Activated CD8-positive, alpha-beta T cell treated with anti-CD3 and anti-CD28 coated beads for 36 hours (primary cell): ENCODE measurements at places on chromosomes 6 and 20.

GRCh38 chr6:52536424-52536916, 40.4 kb downstream of the TRAM2 start:
- no peaks in the 10 kb centered on the region for H3K27me3 ChIP-seq
- H3K36me3 ChIP-seq: peaks cover 5% of the 10 kb centered on the region
- peaks cover 37% of the 10 kb centered on the region for H3K4me1 ChIP-seq

- no peak overlapping the region for H3K27ac ChIP-seq
- H3K4me3 ChIP-seq: no peak overlapping the region
- no peaks in the 10 kb centered on the region for H3K36me3 ChIP-seq
- peaks cover 3% of the 10 kb centered on the region for H3K4me1 ChIP-seq
Observed at GRCh38 chr20:45920462-45921336, 8.7 kb upstream of the PLTP start.

DNA sequence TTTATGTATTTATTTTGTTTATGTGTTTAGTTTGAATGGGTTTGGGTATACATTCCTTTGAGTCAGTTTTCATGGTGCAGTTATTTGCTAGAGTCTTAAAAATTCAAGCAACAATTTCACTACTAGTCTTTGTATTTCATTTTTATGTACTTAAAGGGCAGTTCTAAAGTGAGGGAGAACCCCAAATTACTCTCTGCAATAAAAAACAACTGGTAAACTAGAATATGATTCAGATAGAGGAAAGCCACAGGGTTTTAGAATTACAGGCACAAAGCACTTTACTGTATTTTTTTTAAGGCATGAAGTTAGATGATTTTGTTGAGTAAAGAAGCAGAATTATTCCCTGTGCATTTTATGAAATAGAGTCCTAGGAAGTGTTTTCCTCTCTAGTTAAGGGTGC, 183.3 kb downstream of the ARID1B start:
- no peak overlapping the region for H3K27ac ChIP-seq
- DNase-seq: no peak
- no peaks in the 10 kb centered on the region for H3K27me3 ChIP-seq
- no peak overlapping the region for H3K4me3 ChIP-seq

DNA sequence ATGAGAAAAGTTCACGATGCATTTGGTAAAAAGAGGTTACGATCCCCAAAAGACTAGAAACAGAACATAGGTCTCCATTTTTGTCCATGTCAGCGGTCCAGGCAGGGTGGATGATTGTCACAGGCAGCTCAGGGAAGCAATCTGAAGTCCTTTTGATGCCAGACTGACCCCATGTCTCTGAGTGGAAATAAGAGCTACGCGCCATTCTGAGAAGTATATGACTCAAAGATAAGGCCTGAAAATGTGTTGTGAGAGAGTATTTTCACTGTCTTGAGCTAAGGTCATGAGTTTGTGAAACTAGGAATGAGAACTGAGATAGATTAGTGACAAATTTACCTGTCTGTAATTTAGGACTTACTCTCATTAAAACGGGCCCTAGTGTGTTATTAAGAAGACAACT, 69.5 kb downstream of the LYRM4 start:
- H3K4me3 ChIP-seq: no peak overlapping the region
- DNase-seq: no peak
- no peaks in the 10 kb centered on the region for H3K4me1 ChIP-seq
- no peak overlapping the region for H3K27ac ChIP-seq

DNA sequence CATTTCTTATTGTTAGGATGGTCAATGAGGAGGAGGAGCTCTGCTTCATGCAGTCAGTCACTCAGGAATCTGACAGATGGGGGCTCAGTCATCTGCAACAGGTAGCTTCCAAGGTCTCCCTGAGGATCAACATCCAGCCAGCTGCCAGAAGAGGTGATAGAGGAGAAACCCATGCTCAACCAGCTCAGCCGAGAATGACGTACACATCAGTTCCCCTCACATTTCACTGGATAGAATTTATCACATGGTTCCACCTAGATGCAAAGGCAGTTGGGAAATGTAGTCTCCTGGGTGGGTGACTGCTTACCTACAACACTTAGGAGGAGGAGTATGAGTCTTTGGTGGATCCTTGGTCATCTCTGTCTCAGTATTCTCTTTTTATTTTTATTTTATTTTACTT, 144.5 kb downstream of the CEBPB start:
- no peaks in the 10 kb centered on the region for H3K36me3 ChIP-seq
- H3K4me1 ChIP-seq: peaks cover 30% of the 10 kb centered on the region
- peaks cover 10% of the 10 kb centered on the region for H3K27me3 ChIP-seq
- no peak overlapping the region for H3K4me3 ChIP-seq
- H3K27ac ChIP-seq: no peak overlapping the region

DNA sequence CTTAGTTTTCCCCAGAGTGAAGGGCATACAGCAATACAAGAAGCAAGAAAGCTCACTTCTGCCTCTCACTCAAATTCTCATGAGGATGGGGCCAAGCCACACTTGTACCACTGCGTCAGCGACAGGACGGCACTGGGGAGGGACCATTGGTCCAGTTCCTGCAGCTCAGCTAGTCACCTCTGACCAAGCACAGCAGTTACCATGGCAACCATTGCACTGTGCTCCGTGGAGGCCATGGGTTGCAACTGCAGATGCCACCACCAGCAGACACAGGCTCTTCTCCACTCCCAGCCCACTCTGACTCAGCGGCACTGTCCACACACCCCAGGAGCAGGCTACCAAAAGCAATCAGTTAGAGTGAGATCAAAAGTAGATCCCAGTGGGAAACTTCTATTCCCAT, 441.1 kb upstream of the ARID1B start:
- no peak for DNase-seq
- no peaks in the 10 kb centered on the region for H3K4me1 ChIP-seq
- H3K27ac ChIP-seq: no peak overlapping the region
- no peak overlapping the region for H3K4me3 ChIP-seq
- peaks cover 5% of the 10 kb centered on the region for H3K36me3 ChIP-seq

DNA sequence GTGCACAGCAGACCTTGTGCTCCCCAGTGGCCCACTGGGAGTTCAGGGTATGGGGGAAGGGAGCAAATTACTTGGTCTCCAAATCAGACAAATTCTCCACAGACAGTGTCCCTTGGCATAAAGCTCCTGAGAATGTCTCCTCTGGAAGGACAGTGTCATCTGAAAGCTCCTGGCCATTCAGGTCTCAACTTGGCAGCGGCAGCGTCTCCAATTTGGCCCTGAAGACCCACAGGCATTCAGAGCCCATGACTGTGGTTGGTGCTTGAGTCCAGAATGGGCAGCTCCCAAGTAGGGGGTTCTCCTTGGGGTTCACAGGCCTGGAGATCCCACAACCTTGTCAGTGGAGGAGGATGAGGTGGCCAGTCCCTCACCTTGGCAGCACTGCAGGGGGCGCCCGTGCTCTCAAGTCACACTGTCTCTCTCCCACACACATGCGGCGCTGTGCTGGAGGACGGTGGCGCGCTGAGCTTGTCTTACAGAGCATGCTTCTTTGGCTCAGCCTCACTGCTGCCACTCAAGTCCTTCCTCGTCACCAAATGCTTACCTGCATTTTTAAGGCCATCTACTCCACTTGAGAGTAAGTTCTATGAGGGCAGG, 20.7 kb downstream of the DYNLRB1 start:
- no peak overlapping the region for H3K4me3 ChIP-seq
- no peak overlapping the region for H3K27ac ChIP-seq
- no peaks in the 10 kb centered on the region for H3K27me3 ChIP-seq
- peaks cover 7% of the 10 kb centered on the region for H3K4me1 ChIP-seq
- H3K36me3 ChIP-seq: peaks cover 14% of the 10 kb centered on the region

GRCh38 chr6:8110725-8111124, 8.4 kb upstream of the EEF1E1 start:
- no peak overlapping the region for H3K4me3 ChIP-seq
- H3K27me3 ChIP-seq: peaks cover 25% of the 10 kb centered on the region
- no peaks in the 10 kb centered on the region for H3K4me1 ChIP-seq
- no peak overlapping the region for H3K27ac ChIP-seq
- H3K36me3 ChIP-seq: no peaks in the 10 kb centered on the region
- DNase-seq: no peak

DNA sequence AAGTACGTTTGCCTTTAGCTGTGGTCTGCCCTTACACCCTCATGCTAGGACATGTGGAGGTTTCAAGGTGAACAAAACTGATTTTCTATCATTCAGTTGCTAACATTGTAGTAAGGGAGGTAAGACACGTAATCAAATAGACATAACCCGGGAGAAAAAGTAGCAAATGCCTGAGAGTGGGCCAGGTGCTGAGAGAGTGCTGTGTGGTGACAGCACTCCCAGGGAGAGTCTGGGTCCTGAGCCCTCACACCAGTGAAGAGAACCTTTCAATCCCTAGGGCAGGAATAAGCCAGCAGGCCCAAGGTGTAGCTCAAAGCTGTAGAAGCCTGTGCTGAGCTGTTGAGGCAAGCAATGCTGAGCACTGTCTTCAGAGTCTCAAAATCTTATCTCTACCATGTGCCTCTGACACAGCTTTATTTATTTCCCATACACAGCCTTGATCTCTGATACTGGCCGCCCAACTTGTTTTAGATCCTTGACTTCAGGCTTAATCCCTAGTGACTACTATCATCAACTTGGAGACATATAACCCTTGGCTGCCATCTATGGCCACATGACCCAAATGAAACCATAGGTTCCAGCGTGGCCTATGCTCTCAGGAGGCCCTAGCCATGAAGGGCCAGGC, 55.2 kb downstream of the TPD52L1 start:
- H3K27ac ChIP-seq: no peak overlapping the region
- no peaks in the 10 kb centered on the region for H3K4me1 ChIP-seq
- H3K27me3 ChIP-seq: peaks cover 7% of the 10 kb centered on the region
- no peaks in the 10 kb centered on the region for H3K36me3 ChIP-seq

GRCh38 chr6:18835976-18836375, 448.8 kb downstream of the RNF144B start:
- H3K27me3 ChIP-seq: no peaks in the 10 kb centered on the region
- H3K36me3 ChIP-seq: no peaks in the 10 kb centered on the region
- H3K27ac ChIP-seq: no peak overlapping the region

DNA sequence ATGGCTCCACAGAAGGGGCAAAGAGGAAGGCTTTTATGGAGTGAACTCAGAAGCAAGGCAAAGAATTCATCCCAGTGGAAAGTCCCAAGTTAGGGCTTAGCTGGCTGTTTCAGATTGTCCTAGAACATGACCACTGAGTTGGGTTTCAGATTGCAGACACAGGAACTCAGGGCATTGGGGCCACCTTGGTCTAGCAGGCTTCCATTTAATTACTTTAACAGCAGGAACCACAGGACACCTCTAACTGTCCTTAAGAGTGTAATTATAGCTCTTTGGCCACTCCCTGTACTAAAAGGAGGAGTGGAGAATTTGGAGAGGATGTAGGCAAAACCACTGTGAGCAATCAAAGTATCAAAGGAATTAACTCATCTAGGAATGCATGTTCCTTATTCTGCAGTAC, 150.6 kb upstream of the AGPAT4 start:
- DNase-seq: no peak
- no peak overlapping the region for H3K4me3 ChIP-seq

GRCh38 chr20:8223091-8223870, 91.2 kb downstream of the PLCB1 start:
- H3K4me3 ChIP-seq: no peak overlapping the region
- no peaks in the 10 kb centered on the region for H3K27me3 ChIP-seq
- H3K36me3 ChIP-seq: no peaks in the 10 kb centered on the region
- H3K4me1 ChIP-seq: peaks cover 1% of the 10 kb centered on the region
- no peak overlapping the region for H3K27ac ChIP-seq
- DNase-seq: no peak

GRCh38 chr20:19757487-19758132, 448 bp upstream of the RIN2 start:
- H3K27me3 ChIP-seq: peaks cover 38% of the 10 kb centered on the region
- H3K27ac ChIP-seq: no peak overlapping the region
- no peak overlapping the region for H3K4me3 ChIP-seq
- H3K36me3 ChIP-seq: no peaks in the 10 kb centered on the region
- peak; percentile 24 for DNase-seq

DNA sequence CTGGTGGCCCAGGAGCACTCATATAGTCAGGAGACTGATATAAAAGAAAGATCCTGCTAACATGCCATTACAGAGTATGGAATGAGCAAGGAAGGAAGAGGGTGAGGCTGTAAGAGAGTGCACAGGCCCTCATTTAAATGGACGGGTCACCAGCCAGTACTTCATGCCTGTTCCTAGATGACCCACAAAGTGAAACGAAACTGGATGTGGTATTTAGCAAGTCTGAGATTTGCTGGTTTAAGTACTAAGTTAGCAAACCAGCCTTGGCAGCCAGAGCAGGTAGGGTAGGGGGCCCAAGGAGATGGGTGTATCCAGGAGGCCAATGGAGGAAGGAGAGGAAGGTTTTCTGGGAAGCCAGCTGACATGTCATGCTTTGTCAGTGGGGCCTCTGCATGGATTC, 15.9 kb downstream of the NT5E start:
- peak; percentile 35 for DNase-seq
- H3K27ac ChIP-seq: peak overlapping the region; percentile 97
- no peaks in the 10 kb centered on the region for H3K27me3 ChIP-seq
- peak overlapping the region; percentile 8 for H3K4me3 ChIP-seq
- peaks cover 68% of the 10 kb centered on the region for H3K4me1 ChIP-seq

GRCh38 chr6:150465610-150466009, 96.8 kb downstream of the IYD start:
- no peak overlapping the region for H3K4me3 ChIP-seq
- no peaks in the 10 kb centered on the region for H3K4me1 ChIP-seq
- peaks cover 3% of the 10 kb centered on the region for H3K27me3 ChIP-seq
- H3K36me3 ChIP-seq: no peaks in the 10 kb centered on the region
- no peak for DNase-seq

- peaks cover 9% of the 10 kb centered on the region for H3K36me3 ChIP-seq
- no peak overlapping the region for H3K4me3 ChIP-seq
- peaks cover 35% of the 10 kb centered on the region for H3K4me1 ChIP-seq
- DNase-seq: peak; percentile 93
Observed at GRCh38 chr6:7238900-7239589, 74.0 kb downstream of the SSR1 start.

DNA sequence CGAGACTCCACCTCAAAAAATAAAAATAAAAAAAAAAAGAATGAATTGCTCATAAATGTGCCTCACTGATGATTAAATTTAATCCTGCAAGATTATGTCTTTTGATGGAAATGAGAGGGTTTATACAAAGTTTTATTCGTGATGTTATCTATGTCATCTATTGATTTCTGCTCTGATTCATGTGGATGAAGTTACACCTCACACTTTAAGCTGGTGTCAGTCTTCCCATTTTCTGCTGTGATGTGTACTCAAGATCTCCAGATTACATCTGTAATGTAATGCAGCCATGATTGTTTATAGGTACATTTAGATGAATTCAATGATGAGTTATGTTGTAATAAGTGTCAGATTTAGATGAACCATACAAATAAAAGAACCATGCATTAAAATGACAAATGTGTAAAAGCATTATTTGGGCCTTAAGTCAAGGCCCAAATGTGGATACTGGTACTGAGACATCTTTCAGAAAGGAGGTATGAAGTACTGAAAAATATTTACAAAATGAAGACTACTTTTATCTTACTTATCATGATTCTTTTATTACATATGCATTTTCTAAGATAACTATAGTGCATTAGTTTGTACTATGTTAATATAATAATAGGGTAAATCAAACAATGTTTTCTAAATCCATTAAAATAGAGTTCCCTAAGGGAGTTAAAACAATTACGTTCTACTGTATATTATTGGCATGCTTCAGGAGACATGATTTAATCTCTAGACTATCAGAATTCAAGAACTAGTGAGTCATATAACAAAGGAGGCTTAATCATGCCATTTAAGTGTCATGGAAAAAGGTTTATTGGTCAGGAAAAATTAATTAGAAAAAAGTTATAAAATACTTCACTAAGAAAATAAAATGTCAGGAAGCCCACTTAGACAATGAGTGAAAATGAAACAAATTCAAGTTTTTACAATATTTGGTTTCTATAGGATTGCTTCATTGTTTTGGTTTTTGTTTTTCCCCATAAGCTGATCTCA, 34.5 kb downstream of the HCRTR2 start:
- H3K4me1 ChIP-seq: no peaks in the 10 kb centered on the region
- H3K4me3 ChIP-seq: no peak overlapping the region
